ENCODE measurements at places on chromosomes 5 and 9.

GRCh38 chr5:124253203-124253810 is 493.1 kb downstream of the ZNF608 start:
- DNase-seq, result no peak

DNA sequence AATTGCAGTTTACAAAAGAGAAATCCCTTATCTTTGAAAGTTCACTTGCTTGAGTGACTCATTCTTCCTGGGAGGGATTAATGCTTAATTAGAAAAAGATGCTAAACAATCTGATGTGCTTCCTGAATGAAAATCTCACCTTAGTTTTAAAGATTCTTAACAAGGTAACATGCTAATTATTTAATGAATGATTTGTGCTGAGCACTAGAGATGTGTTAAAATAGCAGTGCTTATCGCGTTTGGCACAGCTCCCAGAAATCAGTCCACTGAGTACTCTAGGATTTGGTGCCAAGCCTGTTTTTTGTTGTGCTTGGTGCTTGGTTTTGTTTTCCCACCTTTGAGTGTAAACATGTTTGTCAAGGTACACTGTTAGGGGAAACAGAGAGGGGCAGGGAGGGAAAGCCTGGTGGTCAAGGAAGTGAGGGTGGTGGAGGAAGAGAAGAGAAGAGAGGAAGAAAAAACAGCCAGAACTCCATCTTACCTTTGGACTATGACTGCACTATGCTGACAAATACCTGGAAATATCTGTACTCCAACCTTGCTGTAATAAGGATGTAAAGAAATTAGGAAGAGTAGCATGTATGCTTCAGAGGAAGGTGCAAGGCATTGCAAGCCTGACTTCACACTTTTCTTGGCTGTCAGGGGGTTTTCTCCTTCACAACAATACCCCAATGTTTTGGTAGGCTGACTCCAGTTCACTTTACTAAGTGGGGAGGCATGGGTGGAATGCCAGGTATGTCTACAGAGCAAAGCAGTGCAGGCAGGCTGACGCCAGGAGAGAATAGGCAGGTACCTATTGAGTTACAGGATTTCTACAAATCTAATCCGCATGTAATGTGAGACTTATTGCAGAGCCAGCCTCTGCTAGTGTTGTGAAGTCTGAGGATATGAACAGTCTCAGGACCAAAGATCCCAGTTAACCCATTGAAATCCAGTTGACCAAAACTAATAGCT is 157.2 kb upstream of the ISL1 start:
- DNase-seq, result no peak

DNA sequence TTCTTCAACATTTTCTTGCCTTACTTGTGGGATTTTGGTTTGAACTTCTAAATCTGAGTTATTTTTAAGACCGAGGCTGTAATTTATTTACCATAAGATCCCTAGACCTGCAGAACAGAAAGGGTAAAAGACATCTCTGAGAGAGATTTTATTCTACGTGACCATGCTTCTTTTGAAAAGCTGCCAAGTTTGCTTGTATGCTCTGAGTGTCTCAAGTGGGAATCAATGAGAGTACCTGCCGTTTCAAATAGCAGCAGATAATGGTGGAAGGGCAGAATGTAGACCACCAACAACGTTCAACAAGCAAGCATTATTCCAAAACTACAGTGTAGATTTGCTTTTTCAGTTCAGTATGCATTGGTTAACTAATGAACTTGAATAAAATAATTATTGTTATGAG is 108.6 kb upstream of the MINAR2 start:
- DNase-seq, result no peak

DNA sequence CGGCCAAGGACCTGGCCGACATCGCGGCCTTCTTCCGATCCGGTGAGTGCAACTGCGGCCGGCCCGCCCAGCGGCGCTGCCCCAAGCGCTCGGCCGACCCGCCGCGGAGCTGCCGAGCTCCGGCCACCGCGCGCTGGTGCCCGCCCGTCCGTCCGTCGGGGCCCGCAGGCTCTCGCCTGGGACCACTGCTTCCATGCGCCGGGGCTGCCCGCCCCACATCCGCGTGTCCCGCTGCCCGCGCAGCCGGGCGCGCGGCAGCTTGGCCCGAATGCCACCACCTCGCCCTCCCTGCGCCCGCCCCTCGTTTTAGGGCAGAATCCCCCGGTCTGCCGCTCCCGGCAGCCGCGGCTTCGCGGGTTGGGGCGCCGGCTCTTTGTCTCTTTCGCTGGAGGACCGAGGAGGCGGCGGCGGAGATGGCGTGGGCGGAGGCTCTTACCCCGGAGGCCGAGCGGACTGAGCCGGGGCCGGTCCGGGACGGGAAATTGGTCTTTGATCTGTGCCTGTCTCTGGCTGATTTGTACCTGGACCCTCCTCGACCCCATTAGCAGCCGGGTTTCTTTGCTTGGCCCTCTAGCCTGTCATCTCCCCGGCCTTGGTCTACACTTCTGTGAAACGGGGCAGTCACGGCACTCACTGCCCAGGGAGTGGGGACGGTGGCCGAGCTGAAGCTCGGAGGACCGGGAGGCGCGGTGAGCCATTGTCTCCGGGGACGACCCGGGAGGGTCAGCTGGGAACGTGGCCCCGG is 871 bp downstream of the TRIO start:
- peak; percentile 20 for DNase-seq

- DNase-seq, result no peak
These were observed 8.7 kb downstream of the ASTN2 start for GRCh38 chr9:117405950-117406705.

- DNase-seq, result no peak
These were observed 101.9 kb downstream of the NFIB start for GRCh38 chr9:14212077-14212476.

GRCh38 chr5:38715696-38716095 is 130.1 kb upstream of the OSMR start:
- no peak for DNase-seq

Data from effector memory CD8-positive, alpha-beta T cell (primary cell).